ENCODE measurements at places on chromosomes 13 and 19.

DNA sequence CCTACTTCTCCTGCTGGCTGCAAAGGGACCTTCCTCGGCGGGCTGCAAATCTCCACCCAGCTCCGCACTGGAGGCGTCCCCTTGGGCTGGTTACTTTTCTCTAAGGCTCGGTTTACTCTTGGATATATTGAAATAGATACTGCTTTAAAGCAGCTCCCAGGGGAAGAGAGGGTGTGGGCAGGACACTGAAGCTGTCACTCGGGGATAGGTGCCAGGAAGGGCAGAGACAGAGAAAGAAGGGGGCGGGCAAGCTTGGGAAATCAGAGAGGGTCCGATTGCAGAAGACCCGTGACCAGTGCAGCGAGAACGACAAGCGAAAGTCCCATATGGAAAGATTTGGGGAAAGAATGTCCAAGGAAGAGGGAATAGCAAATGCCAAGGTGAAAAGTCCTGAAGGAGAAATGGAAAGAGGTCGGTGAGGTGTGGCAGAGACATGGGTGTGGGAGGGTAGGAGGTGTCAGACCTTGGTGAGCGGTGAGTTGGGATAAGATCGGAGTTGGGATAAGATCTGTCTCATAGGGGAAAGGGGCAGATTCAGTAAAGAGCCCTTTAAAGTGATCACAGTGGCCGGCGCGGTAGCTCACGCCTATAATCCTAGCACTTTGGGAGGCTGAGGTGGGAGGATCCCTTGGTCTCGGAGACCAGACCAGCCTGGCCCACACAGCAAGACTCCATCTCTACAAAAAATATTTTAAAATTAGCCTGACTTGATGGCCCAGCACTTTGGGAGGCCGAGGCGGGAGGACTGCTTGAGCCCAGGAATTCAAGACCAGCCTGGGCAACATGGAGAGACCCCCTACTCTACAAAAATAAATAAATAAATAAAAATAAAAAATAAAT lies 618 bp downstream of the THSD8 start:
- DNase-seq = no peak

GRCh38 chr13:44884076-44884729 lies 105.1 kb downstream of the NUFIP1 start:
- no peak for DNase-seq

DNA sequence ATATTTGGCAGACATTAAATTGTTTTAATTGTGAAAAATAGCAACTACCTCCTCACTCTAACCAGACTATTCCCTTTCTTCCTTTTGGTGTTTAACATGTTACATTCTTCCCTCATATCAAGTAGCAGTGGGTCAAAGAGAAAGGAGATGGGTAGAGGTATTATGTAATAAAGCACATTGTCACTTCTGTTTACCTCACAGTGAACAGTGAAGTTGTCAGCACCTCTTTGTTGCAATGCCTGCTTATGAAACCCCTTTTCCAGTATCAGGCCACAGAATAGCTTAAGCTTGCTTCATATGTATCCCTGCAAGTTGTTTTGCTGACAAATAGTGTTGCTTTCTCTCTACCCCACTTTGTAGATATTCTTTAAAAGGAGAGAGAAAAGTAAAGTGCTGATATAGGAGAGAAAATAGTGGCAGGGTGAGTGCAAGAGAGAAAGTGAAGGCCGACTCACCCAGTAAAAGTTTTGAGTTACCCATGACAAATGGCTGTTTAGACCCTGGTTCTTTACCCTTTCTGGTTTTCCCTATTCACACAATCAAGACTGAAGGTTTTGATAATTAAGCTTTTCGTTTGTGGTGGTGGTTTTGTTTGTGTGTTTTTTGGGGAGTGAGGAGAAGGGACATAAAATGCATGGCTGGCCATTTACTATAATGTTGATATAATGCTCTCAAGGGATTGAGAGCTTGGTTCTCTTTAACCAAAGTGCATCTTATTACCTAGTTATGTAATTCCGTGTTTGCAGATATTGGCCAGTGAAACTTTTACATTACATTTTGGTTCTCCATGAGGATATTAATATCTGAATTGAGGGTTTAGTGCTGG lies 3.7 kb downstream of the ITM2B start:
- DNase-seq = no peak

DNA sequence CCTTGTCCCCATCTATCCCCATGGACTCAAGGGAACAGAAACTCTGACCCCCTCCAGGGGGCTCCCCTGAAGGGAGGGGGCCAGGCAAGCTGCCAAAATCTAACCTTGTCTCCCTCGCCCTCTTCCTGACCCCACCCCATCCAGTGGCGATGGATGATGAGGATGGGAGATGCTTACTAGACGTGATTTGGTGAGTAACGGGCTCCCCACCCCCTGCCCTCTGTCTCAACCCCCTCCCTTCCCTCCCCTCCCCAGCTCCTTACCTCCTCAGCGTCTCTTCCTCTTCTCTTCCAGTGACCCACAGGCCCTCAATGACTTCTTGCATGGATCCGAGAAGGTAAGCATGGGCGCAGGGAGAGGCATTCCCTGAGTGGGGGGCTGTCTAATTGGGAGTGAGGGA lies 39.8 kb upstream of the EHD2 start:
- DNase-seq = no peak

DNA sequence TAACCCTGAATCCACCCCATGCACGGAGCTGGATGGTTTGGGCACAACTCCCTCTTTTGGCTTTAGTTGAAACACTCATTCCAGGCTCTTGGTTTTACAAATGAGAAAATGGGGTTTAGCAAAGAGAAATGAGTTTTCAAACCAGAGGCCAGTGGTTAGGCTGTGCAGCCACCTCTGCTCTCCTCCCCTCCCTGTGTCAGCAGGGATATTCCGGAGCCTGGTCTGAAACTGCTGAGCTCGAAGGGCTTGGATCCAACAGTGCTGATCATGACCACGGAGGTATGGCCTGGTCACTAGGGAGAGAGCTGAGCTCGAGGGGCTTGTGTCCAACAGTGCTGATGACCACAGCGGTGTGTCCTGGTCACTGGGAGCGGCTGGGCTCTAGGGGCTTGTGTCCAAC lies 41.5 kb downstream of the ZNF787 start:
- DNase-seq = no peak

DNA sequence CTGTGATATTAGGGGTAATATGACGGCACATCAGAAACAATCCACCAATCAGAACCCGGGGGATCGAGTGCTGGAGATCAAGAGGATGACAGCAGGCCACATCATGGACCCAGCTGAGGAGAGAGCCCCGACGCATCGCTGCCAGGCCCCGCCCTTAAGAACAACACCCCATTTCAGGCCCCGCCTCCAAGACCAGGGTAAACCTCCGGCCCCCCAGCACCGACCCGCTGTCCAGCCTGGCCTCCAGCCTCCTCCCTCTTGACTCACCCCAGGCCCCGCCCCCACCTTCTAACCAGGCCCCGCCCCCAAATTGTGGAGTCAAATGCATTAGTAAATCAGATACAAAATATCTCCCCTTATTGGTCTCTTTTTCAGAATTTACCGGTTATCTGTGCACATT lies 4.7 kb upstream of the ZNF611 start:
- DNase-seq = no peak

GRCh38 chr19:31955061-31955460 lies 390.3 kb upstream of the ZNF507 start:
- no peak for DNase-seq

DNA sequence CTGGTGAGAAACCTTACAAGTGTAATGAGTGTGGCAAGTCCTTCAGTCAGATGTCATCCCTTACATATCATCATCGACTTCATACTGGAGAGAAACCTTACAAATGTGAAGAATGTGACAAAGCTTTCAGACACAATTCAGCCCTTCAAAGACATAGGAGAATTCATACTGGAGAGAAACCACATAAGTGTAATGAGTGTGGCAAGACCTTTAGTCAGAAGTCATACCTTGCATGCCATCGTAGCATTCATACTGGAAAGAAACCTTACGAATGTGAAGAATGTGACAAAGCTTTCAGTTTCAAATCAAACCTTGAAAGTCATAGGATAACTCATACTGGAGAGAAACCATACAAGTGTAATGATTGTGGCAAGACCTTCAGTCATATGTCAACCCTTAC lies 13.6 kb upstream of the ZNF765 start:
- no peak for DNase-seq
